ENCODE measurements at places on chromosomes 7 and 10.

- DNase-seq, result no peak
Observed at GRCh38 chr7:70703785-70704184, 428.2 kb upstream of the GALNT17 start.

DNA sequence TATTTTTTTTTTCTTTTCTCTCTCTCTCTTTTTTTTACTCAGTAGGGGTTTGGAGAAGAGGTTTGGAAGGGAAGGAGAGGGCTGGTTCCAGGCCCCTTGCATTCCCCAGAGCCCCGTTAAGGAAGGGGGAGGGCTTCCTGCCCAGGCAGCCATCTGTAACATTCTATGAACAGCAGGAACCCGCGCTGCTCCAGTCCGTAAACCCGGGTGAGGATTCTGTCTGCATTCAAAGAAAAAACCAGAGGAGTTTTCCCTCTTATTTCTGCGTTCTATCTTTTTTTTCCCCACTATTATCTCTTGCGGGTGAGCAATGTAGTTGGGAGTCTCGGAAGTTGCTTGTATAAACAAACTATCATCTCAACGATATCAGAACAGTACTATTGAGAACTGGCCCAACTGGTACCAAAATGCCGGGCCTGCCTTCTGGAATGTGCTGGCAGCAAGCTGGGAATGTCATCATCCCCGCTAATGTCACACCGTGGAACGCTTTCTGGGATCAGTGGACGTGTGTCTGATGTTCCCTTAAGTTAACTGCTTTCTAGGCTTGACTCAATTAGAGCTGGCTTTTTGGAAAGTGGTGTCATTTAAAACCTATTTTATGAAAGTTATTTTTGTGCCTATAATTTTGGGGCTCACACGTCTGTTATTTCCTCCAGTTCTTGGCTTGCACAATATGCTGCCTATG is 153.1 kb upstream of the MEOX2 start:
- no peak for DNase-seq

DNA sequence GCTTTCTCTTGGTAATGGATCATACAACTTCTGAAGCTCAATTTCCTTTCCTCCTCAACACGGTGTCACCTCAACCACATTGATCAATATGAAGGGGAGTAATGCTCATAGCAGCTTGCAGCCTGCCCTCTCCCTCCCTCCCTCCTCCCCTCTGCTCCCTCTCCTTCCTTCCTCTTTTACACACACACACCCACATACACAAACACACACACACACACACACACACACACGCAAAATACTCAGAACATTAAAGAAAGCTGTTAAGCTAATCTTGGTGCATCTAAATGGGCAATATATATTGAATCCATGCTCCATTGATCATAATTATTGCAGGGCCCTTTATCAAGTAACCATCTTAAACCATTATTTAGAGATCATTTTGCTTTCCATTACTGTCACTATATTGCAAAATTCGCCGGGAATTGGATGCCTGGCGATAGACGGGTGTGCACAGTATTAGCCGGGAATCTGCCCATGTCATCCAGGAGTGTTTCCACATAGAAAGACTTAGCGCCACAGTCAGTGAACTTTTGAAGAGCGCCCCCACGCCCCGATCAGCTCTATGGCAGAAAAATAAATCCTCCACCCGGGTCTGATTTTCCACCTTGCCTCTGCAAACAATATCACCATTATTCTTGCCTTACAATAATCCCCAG is 122.0 kb downstream of the PRLHR start:
- DNase-seq, result no peak

- no peak for DNase-seq
Observed at GRCh38 chr10:28326516-28327490, 23.9 kb upstream of the MPP7 start.
